ENCODE measurements at places on chromosomes 11 and 22.

DNA sequence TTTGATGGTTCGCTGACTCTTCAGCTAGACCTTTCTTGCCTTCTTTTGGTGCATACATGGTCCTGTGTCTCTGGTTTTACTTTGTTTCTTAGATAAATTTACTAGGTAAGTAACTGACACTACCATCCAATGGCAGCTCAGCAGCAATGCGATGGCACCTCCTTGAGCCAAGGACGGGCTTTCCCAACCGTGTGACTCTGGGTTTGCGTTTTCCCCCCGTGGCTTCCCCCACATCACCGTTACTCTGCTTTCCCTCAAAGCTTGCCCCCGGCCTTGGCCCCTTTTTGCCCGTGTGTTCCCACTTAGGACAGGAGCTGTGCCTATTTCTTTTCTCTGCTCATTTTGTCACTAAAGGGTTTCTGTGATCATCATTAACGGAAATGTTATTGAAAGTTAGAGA is 41.5 kb downstream of the TBC1D22A start:
- no peak for DNase-seq

- no peak for DNase-seq
Measured at GRCh38 chr22:29380032-29380781, 8.2 kb downstream of the AP1B1 start.

- DNase-seq = peak; percentile 37
Measured at GRCh38 chr22:31230871-31231621, 18.9 kb downstream of the LIMK2 start.

GRCh38 chr11:16879690-16880089 is 134.5 kb downstream of the PLEKHA7 start:
- DNase-seq = no peak

GRCh38 chr22:28331695-28332094 is 347.9 kb downstream of the TTC28 start:
- no peak for DNase-seq

GRCh38 chr11:127709960-127710359 is 709.4 kb upstream of the KIRREL3 start:
- DNase-seq = no peak

- no peak for DNase-seq
Measured at GRCh38 chr11:34239465-34240149, 118.2 kb downstream of the ABTB2 start.

DNA sequence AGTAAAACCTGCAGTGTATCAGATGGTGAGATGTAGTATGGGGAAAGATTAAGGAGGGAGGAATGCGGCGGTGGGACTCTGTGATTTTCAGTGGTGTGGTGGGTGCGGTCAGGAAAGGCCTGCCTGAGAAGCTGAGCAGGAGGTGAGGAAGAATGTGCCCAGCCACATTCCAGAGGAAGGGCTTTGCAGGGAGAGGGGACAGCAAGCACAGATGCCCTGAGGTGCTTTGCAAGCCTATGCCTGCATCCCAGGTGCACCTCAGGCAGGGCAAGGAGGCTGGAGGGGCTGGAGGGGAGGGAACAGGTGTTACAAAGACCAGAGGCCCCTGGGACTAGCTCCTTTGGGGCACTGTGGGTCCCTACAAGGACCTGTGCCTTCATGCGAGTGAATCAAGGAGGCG is 42.1 kb downstream of the MYO7A start:
- DNase-seq = no peak

DNA sequence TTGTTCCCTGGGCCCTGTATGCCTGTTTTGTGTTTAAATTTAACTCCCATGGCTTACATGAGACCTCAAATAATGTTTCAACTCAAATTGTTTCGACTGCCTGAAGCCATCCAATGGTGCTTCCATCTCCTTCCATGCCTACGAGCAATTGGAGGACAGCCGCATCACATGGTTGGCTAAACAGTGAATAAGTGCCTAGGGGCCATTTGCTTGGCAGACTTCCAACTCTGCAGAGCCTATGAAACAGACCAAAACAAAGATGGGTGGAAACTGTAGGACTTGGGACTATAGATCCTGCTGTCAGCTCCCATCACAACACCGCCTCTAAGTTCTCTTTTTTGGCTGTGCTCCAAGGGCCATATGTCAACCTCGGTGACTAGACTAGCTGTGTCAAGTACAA is 84.1 kb downstream of the PARVA start:
- DNase-seq = no peak

DNA sequence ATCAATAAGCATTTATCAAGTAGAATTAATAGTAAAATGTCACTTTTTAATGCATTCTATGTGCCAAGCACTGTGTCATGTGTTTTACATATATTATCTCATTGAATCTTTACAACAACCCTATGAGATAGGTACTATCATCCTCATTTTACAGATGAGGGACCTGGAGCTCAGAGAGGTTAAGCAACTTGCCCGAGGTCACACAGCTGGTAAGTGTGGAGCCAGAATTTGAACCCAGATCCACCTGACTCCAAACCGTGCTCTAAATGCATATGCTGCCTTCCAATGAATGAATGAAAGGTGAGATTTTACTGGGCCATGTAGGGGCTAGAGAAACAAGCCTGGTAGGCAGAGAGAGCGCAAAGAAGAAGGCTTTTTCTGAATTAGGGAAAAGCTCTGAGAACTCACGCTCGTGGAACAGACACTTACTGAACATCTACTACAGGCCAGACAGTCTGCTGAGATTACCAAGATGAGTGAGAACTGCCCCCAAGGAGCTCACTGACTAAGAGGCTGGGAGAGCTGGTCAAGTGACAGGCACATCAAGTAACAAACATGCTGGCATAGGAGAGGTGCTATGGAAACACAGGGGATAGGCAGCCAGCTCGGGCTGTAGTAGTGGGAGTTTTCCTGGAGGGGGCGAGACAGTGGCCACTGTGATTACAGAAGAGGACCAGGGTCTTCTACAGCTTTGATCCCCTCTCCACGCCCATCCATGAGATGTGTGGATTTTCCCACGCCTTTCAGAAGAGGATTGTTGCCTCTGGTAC is 4.4 kb downstream of the ABCG4 start:
- DNase-seq = no peak

DNA sequence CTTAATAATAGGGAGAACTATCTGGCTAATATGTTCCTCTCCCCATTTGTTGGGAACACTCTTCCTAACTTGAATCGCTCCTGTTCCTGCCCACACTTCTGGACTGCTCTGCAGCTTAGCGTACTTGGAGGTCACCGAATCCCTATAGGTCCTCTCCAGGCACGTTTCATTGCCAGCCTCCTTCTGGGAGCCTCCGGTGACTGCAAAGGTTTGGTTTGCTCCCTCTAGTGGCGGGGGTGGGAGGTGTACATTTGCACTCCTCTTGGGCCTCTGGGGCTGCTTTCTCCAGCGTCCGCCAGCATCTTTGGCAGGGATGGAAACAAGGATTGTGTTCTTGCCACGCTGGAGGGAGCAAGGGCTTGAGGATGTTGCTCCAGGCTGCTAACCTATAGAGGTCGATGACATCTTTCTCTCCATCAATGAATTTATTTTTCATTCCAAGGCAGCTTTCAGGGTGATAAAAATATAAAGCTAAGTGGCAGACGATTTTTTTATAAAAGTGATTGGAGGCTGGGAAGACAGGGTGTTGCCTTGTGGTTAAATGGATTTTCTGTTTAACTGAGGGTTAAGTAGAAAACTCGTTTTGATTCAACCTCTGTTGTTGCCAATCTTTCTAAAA is 48.7 kb downstream of the TSPAN18 start:
- DNase-seq = peak; percentile 16

DNA sequence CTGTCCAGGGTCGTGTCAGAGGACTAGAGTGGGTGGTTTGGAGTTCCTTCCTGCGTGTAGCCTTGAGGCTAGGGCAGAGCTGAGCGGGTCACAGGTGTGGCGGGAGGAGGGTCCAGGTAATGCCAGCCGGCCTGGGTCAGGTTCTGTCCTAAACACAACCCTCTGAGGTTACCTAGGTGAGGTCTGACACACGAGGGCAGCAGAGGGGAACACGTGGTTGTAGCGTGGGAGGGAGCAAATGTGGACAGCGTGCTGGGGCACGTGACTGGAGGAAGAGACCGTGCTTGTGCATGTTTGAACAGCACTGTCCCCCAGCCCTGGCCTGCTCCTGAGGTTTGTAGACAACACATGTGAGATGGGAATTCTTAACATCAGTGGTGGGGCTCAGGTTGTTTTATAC is 13.1 kb downstream of the MOV10L1 start:
- no peak for DNase-seq

DNA sequence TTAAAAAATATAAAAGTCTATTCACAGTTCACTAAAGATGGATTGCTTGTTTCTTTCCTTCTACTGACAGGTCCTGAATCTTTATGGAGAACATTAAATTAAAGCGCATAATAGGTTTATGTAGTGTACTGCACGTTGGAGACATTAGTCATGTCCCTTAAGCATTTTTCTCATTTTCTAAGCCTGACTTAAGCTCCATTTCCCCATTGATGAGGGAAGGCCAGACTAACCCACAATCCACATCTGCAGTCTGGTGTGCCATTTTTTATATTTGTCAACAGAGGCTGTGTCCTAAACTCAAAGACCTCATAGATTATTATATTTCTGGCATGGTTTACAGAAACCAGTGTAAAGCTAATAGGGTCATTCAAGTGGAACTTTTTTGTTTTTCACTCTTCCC is 39.9 kb downstream of the CADM1 start:
- DNase-seq = no peak

DNA sequence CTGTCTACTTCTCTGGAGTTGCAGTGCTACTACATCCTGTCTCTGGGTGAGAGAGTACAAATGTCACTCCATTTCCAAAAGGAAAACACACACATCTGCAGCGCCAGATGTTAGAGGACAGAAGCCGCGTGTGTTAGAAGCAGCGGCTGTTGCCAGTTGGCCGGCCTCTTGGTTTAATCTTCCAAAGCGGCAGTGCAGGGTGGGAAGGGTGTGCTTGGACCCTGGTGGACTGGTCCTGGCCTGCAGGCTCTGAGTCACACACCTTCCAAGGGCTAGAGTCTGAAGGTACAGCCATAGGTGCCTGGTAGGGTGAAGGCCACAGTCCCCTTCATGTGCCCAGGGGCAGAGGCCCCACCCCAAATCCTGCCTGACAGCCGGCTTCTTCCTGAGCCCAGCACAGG is 99.8 kb downstream of the CTTN start:
- DNase-seq = no peak

GRCh38 chr22:49344161-49344560 is 483.5 kb downstream of the BRD1 start:
- no peak for DNase-seq

DNA sequence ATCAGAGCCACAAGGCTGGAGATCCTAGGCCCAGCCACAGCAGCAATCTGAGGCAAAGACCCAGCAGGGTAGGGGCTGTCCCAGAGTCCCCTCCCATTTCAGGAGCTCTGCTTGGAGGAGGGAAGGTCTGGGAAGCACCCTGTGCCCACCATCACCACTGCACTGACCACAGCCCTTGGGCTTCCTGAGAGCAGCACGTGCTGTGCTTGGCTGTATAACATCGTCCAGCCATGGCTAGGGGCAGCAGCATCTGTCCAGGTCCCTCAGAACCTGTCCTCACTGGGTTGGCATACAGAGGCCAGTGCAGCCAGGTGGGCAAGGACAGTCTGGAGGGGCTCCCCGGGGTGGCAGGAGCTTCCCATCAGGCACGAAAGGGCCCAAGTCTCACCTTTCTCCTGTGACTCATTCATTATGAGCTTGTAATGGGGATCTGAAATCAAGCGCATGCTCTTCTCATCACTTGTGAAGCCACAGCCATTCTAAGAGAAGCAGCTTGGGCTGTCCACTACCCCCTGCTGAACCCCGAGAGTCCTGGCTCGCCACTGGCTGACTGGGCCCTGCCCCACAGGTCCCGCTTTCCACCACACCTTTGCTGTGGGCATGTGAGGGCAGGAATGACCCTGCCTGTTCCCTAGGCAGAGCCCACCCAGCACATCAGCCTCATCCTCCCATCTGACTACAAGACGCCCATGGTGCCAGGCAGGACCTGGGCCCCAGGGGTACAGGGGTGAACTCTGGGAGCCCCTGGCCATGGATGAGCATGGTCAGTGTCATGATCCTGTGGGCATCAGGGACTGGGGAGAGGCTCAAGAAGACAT is 83.3 kb downstream of the MED15 start:
- DNase-seq = no peak

DNA sequence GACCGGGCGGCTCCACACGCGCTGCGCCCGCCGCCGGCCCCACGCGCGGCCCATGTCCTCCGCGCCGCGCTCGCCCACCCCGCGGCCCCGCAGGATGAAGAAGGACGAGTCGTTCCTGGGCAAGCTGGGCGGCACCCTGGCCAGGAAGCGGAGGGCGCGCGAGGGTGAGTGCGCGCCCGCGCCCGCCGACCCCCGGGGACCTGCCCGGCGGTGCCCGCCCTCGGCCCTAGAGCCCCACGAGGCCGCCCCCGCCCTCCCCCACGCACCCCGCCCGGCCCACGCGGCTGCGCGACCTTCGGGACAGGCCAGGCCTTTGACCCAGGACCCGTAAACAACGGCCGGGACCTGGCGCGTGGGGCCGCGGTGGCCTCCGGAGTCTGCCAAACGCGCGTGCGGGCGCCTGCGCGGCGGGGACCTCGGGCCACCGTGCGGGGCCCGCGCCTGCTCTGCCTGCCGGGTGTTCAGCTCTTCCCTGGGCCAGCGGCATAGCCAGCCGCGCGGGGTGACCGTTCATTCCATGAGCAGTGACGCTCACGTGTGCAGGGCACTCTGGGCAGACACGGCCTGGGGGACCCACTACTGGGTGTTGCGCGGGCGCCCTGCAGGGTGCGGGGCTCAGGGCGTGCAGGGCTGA is at the start of gene PARVB:
Gene PARVB (plus strand): TSS at position 15 of the 634 bp plus-strand sequence. CDS start 38 bp downstream, at position 53.
- no peak for DNase-seq

DNA sequence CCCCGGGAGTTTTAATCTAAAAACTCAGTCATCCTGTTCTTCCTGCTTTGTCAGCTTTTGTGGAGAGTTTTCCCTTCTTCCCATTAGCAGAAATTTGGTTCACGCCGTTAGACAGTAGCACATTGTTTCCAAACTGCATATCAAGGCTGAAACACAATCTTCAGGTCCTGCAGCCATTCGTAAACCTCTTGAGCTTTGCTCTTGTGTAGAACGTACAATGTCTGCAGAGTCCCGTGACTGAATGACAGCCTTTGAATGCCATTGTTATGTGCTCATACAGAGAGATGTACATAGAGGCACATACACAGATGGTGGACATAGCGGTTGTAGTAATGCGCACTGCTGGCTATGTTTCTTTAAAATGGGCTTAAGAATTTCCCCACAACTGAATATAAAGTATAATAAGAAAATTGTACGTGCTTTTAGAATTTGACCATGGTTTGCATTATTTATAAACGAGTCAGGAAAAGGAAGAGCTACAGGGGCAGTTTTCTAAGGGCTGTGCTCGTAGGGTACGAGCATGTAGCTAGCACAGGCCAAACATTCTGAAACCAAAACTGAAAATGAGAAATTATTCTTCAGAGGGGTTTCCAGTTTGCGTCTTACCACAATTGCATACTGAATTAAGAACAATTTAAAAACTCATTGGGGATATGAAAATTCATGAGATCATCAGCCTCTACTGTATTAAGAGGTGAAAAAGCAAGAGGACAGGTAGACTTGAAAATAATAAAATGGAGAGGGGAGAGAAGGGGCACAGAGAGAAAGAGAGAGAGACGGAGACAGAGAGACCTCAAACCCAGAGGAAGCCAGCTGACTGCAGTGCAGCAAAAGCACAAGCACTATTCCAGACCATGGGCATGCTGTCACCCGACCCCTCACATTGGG is 310.1 kb downstream of the CADM1 start:
- DNase-seq = no peak

GRCh38 chr11:46290598-46291309 is 13.3 kb downstream of the CREB3L1 start:
- DNase-seq = no peak

All from T-helper 22 cell (primary cell).